ENCODE measurements at places on chromosomes 7 and 10.

DNA sequence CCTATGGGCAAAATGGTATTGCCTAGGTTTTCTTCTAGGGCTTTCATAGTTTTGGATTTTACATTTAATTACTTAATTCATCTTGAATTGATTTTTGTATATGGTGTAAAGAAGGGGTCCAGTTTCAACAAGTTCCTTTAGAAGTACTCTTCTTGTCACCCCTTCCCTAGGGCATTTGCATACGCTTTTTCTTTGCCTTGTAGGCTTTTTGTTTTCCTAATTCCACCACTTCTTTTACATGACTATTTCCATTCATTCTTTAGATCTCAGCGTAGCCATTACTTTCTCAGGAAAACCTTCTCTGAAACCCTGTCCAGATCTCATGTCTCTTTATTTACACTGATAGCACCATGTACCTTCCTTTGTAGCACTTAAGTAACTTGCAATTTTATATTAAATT is 648.6 kb downstream of the XPNPEP1 start:
- DNase-seq = no peak

- DNase-seq = no peak
Measured at GRCh38 chr10:29828956-29829355, 194.2 kb upstream of the SVIL start.

DNA sequence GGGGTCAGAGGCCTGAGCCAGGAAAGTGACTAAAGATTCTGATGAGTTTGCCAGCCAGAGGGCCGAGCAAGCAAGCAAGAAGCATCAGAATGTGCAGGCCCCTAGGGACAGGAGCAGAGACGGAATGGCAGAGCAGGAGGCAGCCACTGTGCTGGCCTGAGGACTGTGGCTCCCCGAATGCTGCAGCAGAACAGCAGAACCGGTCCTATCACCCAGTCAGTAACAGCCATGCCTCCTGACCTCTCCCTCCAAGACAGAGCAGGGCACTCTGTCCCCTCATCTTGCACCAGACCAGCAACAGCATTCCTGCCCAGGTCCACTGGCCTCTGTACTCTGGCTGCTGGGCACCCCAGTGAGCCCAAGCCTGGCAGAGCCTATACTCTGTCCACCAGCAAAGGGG is 85.9 kb downstream of the ARHGAP22 start:
- DNase-seq = no peak

GRCh38 chr10:52455098-52455497 is 141.0 kb downstream of the DKK1 start:
- no peak for DNase-seq
